ENCODE measurements at places on chromosomes 7 and 10.

DNA sequence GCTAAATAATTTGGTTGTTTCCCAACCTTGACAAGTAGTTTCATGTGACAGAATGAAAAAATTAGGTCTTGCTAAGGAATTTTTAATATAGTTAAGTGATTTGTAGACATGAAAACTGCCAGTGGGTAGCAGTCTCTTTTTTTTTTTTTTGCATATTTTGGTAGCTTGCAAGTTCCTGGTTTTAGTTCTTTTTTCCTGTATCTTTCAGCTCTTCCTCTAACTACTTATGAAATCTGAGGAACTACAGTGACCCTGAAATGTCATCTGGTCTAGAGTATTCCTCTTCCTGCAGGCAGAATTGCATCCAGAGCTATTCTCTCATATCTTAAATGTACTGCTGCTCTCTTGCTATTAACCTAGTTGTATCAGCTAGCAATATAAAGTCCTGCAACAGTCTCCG lies 160.4 kb downstream of the HDAC9 start:
- no peak for DNase-seq

- DNase-seq: no peak
Observed at GRCh38 chr7:93579431-93579830, 4.9 kb upstream of the CALCR start.

GRCh38 chr10:29598851-29599311 lies 35.9 kb downstream of the SVIL start:
- no peak for DNase-seq

DNA sequence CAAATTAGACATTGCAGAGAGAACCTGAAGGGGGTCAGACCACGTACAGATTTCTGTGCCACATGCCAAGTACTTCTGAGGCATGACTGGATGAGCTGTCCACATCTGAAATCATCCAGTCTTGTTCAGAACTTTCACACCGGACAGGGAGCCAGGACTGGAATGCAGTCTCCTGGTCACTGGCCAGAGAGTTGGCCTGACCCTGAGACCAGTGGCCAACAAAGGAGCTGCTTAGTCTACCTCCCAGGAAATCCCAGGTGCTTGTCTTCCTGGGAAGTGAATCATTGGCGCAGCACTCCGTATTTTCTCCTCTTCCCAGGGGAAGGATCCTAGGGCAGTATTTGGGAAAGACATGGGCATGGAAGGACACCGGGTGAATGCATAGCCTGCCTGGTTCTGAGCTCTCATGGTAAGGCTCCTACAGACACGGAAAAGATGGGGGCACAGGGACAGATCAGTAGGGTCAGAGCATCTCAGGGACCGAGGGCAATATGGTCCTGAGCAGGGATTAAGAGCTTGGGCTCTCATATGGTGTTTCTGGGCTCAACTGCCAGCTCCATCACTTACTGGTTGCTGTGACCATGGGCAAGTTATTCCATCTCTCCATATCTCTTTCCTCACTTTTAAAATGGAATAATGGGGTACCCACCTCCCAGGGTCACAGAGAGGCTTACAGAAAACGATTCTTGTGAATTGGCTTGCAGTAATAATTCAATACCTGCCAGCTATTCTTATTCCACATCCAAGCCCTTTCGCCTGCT lies 1.3 kb upstream of the SCD start:
- no peak for DNase-seq

GRCh38 chr10:71347587-71348395 lies 28.7 kb downstream of the SLC29A3 start:
- DNase-seq: no peak

GRCh38 chr10:30415593-30415992 lies 18.4 kb upstream of the MAP3K8 start:
- no peak for DNase-seq

DNA sequence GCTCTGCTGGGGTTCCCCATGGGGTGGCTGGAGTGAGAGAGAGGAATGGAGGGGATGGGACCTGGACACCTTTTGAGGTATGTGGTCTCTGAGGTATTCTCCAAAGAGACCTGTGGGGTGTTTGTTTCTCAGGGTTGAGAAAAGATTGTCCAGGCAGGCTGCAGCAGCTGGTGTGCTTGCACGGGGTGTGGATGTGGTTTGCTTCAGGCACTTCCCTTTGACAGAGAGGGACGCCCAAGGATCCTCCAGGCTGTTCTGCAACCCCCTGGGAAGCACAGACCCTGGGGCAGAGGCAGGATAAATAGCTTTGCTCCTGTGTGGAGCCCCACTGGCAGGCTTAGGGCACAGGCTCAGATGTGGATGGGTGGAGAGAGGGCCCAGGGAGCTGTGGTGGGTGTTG lies 115.1 kb upstream of the AGK start:
- DNase-seq: no peak

DNA sequence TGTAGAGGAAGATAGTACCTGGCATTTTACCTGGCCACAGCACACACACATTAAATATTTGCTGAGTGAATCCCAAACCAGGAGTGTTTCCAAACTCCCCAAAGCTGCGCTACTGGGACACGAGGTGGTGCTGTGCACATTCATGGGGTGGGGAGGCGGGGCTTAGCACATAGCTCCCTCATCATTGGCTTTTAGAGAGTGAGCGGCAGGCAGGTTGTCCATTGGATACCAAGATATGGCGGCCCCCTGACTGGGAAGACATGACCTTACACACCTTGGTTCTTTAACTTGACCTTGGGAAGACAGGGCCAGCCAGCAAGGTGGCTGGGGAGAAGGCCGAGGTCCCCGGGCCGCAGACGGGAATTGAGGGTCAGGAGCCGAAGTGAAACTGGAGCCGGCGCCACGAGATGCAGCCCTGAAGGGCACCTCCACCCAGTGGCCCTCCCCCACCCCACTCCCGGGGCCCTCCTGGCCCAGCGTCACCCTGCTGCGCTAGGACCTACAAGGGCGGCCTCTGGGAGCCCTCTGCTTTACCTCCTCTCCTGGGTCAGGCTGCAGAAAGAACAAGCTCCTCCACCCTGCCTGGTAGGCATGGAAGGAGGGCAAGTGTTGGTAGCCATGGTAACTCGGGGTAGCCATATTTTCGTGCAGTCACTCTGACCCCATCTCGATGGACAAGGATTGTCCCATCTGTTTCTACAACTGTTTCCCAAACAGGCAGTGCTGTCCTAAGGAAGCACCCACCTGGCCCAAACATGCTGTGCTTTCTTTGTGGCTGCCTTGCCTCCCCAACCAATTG lies 24.0 kb downstream of the TMEM176A start:
- DNase-seq: no peak

DNA sequence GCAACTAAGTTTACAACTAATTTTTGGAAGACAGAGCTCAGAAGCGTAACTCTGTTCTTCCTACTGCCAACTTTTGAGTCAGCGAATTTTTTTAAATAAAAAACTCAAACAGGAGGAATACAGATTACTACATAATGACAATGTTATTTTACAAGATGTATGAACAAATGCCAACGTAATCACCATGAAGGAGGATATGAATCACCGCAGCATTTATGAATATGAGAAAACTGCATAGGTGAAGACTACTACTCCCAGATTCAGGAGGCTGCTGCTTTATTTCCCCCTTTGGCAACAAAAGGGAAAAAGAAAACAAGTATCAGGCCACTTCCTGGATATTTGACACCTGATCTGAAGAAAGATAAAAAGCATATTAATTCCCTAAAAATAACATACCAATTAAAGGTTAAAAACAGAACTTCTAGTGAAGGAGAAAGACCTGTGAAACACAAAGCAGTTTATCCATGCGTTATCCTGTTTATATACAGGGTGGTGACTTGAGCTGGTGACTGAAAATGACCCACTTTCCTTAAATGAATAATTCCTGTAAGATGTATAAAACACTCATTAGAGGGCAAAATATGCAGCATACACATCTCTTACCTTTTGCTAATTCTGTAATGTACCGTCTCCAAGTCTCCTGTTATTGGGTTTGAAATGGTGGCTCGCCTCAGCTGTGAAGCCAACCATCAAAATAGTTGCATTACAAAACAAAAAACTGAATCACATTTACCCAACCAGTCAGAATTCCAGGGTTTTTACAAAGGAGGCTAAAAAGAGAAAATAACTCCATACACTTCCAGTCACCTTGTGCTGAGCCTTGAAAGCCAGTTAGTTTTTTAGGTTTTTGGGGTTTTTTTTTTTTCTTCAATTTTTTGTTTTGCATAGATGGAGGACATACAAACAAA lies 52.0 kb downstream of the P4HA1 start:
- DNase-seq: no peak

- no peak for DNase-seq
Observed at GRCh38 chr7:87561102-87561501, 39.6 kb downstream of the ABCB1 start.

DNA sequence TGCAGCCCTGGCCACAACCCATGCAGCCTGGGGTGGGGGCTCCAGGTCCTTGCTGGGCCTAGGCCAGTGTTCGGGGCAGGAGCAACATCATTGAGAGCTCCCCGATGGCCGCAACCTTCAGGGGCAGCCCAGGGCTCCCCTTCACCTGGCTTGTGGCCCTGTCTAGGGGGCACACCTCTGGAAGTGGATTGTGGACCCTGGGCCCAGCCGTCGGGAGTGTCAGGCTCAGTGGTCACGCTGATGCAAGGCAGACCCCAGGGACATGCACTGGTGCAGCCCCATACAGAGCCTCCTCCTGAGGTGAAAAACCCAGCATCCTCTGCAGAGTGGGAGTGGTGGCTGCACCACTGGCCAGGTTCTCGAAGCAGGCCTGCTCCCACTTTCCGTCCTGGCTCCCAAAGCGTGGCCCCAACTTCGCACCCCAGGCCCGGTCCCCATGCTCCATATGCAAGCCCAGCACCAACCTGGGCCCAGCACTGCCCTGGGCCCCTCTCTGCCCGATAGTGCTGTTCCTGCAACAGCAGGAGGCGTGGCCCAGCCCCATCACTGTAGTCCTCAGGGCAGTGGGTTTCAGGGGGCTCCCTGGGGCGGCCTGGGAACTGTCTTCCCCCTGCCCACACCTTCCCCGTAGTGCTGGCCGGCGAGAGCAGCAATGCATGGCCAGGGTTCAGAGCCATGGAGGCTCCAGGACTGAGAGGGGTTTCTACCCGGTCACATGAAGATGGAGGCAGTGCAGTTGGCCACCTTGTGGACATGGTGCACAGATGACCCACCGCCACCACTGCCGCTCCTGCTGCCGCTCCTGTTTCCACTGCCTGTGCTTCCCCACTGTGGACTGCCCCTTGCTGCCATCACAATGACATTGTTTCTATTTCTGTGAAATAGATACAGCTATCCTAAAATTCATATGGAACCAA lies 303.9 kb upstream of the NRG3 start:
- DNase-seq: no peak

- no peak for DNase-seq
Observed at GRCh38 chr10:29950391-29950790, 109.0 kb downstream of the JCAD start.

DNA sequence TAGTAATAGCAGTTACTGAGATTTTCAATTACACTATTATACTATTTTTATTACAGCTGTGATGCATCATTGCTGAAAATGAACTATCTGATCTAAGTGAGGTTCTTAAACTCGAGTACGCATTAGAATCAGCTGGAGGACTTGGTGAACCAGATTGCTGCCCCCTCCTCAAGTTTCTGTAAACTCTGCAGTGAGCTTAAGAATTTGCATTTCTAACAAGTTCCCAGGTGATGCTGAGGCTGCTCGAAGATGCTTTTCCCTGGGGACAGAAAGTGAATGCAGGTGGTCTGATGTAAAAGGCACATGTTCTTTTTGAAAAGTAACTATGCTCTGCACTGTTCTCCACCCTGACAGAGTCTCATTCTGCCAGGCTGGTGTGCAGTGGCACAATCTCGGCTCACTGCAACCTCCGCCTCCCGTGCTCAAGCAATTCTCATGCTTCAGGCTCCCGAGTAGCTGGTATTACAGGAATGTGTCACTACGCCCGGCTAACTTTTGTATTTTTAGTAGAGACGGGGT lies 12.5 kb downstream of the RNF133 start:
- DNase-seq: no peak

DNA sequence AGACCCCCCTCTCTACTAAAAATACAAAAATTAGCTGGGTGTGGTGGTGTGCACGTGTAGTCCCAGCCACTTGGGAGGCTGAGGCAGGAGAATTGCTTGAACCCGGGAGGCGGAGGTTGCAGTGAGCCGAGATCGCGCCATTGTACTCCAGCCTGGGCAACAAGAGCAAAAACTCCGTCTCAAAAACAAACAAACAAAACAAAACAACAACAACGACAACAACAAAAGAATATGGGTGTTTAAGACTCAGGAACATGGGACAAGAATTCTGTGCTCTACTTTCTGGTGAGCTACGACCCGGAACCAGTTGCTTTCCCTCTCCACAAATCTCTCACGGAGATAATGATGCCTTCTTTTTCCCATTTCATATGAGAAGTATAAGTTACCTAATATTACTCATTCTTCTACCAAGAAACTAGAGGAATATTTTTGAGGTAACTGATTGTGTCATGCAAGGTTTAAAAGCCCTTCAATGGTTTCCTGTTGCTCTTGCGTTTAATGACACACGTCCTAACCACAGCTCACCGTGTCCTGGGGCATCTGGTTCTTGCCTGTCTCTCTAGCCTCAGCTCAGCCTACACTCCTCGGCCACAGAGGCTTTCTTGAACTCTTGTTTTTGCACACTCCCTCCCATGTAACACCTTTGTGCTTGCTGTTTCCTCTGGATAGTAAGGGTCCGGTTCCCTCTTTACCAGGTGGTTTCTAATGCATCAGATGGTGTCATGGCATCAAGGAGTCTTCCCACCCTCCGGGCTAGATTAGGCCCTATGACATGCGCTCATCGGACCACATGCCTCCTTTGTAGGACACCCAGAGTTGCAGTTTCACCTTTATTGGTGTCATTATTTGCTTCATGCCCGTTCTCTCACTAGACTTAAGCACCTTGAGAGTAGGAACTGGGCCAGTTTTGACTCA lies 67.5 kb downstream of the PFKFB3 start:
- peak; percentile 37 for DNase-seq

DNA sequence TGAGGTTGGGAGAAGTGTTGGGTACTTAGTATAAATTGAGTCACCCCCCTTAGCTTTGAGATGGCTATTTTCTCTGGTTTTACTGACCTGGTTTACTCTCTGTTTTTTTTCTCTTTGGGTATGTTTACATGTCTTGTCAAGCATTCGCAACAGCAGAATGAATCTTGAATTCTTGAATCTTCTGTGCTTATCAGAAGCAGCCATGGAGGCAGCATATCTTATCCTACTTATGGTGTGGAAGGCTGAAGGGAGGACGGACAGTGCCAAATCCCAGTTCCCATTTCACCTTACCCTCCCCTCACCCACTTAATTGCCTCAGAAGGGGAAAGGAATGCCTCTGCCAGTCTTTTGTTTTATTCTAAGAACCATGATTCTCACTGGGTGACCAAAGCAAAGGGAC lies 3.7 kb downstream of the SND1 start:
- DNase-seq: no peak

DNA sequence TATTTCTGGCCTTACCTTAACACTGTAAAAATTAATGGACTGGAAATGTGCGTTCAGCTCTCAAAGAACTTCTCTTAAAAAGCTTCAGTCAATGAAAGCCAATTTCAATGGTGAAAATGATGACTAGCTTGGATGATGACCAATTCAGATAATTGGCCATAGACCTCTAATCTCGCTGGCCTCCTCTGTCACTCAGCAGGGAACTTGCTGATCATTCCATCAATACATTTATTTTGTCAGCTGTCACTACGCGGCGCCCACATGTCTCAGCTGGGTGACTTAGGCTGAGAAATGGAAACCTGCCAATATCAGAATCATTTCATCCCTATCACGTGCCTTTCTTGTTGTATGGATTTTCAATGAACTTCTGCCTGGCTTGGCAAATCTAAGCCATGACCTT lies 673.0 kb upstream of the AUTS2 start:
- DNase-seq: no peak

Data from stimulated activated CD8-positive, alpha-beta memory T cell treated with anti-CD3 and anti-CD28 coated beads, Interleukin-4, amount 100 ng/mL, for 1 hour (primary cell).